ENCODE measurements at places on chromosomes 2 and 18.

- no peak for DNase-seq
Measured at GRCh38 chr2:56250153-56250729, 66.5 kb downstream of the CCDC85A start.

DNA sequence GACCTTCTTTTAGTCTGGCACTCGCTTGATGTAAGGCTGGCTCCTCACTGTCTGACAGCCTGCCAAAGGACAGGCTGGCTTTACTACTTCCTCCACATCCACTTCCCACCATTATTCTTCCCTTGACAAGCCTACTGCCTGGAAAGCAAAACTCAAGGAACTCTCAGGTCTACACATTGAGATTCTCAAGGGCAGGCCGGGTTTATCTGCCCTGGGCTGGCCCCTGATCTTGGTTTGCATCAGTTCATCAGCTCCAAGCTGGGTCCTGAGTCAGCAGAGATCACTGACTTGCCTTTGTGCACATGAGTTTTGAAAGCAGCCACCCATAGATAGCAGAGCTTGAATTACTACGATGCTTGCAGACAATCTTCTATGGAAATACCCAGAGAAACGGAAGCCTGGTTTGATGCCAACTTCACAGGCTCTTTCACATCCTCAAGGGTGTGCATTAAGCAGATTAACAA, 53.9 kb downstream of the KCTD18 start:
- no peak for DNase-seq

- peak; percentile 47 for DNase-seq
Measured at GRCh38 chr2:168848225-168848624, 42.0 kb downstream of the SPC25 start.

DNA sequence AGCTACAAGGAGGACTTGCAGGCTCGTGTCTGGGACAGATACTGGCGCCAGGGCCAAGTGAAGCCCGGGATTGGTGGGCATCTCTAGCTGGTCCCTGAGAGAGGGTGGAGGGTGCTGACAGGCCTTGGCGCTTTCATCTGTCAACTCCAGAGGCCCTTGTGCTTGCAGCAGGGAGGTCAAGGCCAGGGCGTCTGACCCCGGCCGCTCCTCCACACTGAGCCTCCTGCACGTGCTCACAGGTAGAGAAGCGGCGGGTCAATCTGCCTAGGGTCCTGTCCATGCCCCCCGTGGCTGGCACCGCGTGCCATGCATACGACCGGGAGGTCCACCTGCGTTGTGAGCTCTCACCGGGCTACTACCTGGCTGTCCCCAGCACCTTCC, 9.5 kb downstream of the CAPN10 start:
- DNase-seq, result no peak

GRCh38 chr2:177332992-177333388, 59.6 kb upstream of the AGPS start:
- no peak for DNase-seq

- no peak for DNase-seq
Measured at GRCh38 chr2:121287956-121288355, 3.0 kb upstream of the TFCP2L1 start.

DNA sequence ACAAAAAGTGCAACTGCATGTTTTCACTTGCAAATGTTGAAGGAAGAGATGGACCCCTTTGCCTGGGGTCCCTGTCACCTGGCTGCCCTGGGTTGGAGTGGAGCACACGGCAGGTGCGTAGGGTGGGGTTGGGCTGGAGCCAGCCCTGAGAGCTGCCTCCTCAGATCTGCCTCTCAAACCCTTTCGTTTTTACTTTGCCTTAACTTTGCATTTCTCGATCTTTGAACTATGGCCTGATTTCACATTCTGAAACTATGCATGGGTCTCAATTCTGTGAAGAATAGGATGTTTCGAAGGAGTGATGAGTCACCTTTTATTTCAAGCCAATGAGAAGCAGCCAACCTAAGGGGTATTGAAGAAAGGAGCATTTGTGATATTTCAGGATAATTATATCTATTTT, 132.8 kb downstream of the ACOXL start:
- DNase-seq, result no peak

Data from T47D (cell line).